ENCODE measurements at places on chromosomes 4 and X.

DNA sequence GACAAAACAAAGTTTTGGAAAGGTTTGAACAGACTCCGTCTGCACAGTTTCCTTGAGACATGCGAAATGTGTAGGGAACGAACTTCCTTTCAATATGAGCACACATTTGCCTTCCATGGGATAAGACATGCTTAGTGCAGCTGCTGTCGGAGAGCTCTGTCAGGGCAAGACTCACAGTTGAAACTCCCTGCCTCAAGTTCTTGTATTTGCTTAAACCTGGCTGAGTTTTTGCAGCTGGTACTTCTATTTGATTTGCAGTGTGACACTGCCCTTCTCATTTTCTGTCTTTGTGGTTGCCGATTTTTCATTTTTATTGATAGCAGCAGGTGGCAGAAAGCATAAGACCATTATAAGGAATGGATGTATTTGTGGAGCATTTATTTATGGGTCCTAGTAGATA is 18.2 kb upstream of the RHOH start:
- DNase-seq, result no peak

GRCh38 chr4:138772366-138772765 is 243.2 kb upstream of the NOCT start:
- DNase-seq, result no peak

- no peak for DNase-seq
Measured at GRCh38 chr4:32427566-32427965, 1707.4 kb downstream of the PCDH7 start.

- no peak for DNase-seq
Measured at GRCh38 chr4:57612279-57612678, 502.1 kb upstream of the IGFBP7 start.

GRCh38 chr4:97238956-97239666 is 904.2 kb downstream of the STPG2 start:
- DNase-seq, result no peak

- DNase-seq, result peak; percentile 50
Measured at GRCh38 chrX:141839856-141840255, 1.7 kb downstream of the MAGEC3 start.

GRCh38 chr4:153706519-153706918 is 22.4 kb downstream of the TLR2 start:
- DNase-seq, result no peak

- DNase-seq, result peak; percentile 30
Measured at GRCh38 chr4:153335665-153336064, 8.8 kb upstream of the MND1 start.

DNA sequence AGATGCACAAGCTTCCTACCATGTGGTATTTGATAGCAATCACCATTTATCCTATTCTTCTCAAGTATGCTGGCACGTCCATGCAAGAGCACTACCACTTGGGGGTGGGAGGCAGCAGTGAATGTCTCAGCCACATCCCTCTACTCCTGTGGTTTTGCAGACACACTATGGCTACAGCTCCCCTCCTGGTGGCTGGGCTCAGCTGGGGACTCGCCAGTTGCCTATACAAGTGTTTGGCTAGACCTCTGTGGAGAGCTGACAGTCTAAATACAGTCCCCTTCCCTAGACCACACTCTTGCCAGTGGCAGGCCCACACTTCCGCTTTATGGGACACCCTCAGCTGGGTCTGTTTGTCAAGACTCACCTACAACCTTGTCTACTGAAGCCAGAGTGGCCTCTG is 53.2 kb downstream of the ADGRA3 start:
- DNase-seq, result no peak

- DNase-seq, result no peak
Measured at GRCh38 chr4:97892592-97893266, 250.5 kb downstream of the STPG2 start.

DNA sequence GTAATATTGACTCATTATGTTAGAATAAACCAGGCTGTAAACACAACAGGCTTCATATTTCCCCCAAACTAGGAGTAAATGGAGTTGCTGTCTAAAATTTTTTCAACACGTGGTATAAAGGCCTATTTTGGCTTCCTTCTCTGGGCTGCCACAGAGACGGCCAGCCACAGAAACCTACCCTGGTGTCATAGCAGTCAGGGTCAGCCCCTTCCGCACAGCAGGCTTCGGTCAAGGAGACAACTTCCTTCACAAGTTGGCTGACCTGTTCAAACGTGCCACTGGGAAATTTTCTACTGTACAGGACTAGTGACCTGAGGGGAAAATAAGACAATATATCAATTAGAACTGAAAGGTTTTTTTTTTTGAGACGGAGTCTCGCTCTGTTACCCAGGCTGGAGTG is 15.8 kb downstream of the GC start:
- DNase-seq, result no peak

- no peak for DNase-seq
Measured at GRCh38 chr4:113884655-113885054, 94.8 kb downstream of the ARSJ start.

- DNase-seq, result no peak
Measured at GRCh38 chrX:123973921-123974320, 12.4 kb downstream of the STAG2 start.

- no peak for DNase-seq
Measured at GRCh38 chr4:80042821-80043220, 30.2 kb downstream of the ANTXR2 start.

- no peak for DNase-seq
Measured at GRCh38 chr4:172892300-172892699, 276.3 kb upstream of the GALNT7 start.

- DNase-seq, result no peak
Measured at GRCh38 chr4:77911842-77912450, 49.3 kb downstream of the MRPL1 start.

DNA sequence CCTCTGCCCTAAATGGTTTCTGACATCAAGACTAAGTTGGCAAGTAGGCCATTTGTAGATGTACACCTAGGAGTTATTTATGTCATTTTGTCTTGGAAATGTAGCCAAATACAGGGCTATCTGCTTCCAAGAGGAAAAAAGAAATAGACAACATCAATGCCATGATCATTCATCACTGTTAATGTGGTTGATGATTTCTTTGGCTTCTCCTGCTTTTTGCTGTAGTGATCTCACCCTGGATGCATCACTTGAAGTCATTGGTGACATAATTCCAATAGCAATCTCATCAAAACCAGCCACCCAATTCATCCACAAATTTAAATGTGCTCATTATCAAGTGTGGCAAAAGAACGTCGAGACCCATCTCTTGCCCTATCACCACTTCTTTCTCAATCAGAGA is 222.6 kb upstream of the PPARGC1A start:
- DNase-seq, result peak; percentile 50

DNA sequence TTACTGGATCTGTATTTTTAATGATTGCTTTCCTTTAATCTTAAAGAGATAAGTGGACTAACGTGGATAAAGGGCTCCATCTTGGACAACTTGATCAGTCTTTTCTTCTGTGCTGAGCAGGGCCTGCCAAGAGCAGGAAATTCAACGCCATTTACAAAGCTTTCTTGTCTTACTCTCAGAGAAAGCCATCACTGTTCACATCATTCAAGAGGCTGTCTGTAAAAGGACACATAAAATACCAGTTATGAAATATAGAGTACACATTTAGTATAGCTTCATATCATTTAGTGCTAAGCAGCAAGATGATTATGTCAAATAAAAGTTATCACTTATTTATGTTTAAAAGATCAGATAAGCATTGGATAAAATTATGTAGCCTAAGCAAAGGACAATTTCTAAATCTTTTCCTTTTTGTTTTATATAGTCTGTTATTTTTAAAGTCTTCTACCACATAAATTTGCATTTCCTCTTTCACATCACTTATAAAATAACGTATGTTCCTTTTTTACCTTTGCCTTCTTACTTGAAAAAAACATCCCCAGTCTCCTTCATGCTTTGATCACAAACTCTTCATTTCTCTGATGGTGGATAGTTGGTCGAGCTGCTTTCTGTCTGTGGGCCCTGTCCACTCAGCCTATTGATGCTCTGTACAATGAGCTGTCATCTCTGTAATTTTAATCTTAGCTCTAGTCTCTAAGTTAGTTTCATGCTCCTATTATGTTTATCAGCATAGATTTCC is 2.1 kb upstream of the CCNG2 start:
- no peak for DNase-seq

DNA sequence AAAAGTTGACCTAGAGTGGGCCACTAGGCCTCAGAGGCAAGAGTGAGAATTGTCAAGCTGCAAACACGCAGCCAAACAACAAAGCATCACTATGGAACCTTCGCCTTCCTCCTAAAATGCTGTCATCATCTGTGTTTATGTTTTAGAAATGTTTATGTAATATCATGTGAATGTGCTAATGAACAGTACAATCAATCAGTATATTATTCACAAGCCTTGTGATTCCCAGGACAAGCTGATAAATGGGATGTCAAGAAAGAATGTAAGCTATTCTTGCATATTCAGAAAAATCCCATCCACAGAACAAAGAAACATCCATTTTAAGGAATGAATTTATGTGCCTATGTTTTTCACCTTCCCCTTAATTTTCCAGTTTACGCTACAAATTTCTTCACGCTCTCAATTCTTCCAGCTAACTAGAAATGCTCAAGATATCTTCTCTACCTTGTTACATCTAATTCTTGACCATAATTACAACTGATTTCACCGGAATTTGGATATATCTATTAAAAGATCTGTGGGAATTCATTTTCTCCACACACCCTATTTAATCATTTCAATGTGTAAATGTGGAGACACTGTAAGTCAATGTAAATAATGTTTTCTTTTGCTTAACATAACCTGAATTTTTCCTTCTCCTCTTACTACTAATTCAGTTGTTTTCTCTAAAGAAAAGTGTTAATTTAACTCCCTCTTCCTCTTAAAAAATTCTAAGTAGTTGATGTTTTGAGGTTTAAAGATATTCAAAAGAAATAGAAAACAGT is 65.5 kb downstream of the LEF1 start:
- DNase-seq, result peak; percentile 14

DNA sequence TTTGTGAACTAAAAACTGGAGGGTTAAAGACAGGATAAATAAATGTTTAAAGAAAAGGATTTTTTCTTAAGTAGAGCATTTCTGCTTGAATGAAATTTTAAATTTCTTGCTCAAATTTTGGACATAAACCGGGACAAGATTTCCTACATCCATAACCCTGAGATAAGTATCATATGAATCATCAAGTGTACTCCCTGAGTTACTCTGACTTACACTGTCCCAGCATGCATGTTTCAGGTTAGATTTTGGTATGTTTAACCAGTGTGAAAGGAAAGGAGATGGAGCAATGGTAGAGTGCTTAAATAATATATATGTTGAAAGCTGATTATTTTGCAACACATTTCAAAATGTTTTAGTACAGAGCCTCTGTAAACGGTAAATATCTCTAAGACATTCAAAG is 175.2 kb downstream of the ADGRL3 start:
- peak; percentile 27 for DNase-seq

DNA sequence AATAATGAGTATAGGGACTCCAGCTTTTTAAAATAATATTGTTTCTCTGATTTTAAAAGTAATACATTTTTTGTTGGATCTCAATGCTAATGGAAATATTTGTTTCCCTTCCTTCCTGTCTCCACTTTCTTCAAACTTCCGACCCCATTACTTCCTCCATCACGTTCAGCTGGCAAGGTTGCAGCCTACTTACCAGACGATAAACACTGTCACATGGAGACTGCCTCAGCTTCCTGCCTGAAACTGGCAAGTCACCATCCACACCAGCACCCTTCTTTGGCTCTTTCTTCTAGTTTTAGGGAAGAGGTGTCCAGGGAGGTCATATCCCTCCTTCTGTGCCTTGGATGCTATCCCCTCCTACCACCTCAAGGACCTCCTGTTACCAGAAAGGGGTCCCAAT is 3.4 kb upstream of the INTU start:
- DNase-seq, result no peak

DNA sequence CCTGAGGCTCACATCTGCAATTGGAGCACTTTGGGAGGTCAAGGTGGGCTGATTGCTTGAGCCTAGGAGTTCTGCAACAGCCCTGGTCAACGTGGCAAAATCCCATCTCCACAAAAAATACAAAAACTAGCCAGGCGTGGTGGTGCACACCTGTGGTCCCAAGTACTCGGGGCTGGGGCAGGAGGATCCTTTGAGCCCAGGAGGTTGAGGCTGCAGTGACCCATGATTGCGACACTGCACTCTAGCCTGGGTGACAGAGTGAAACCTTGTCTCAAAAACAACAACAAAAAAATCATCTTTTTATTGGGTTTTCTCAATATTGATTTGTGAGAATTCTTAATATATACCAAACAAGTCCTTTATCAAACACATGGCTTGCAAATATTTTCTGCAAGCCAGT is 64.9 kb downstream of the ANKRD17 start:
- no peak for DNase-seq

DNA sequence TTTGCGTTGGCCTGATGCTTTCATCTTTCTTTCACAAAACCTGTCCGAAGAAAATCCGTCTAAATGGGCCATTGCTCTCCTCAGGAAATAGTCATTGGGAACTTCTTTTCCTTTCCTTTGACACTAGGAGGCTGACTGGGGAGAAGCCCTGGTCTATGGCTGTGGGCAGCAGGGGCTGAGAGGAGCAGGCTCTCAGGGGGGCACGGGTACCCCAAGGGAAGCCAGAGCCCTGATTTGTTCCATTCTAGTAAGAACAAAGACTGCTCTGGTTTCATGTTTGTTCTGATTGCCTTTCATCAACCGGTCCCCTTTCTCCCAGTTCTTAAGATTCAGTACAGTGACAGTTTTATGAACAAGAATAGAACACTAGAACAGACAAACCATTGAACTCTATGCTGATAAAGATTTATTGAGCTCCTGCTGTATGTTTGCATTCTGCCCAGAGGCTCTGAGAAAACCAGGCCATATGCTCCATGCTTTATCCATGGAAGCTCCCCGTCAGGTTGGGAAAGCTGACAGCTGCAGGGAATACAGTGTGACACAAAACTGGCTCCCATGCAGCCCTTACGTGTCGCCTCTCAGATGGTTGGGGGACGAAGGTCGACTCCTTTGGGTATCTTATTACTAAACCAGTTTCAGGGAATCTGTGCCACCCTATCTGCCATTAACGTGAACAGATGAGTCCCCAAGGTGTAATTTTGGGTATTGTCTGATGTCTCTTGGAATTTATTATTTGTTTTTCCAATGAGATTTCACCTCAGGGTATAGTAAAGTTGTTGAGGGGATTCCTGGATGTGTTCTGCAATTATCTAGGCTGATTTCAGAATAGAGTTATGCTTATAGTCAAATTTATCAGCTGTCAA is 72.4 kb upstream of the MSANTD1 start:
- no peak for DNase-seq

- DNase-seq, result no peak
Measured at GRCh38 chr4:89072921-89073320, 15.9 kb upstream of the FAM13A start.

GRCh38 chr4:117971403-117971802 is 62.9 kb upstream of the NDST3 start:
- DNase-seq, result peak; percentile 28

GRCh38 chr4:179307297-179308136 is 1865.3 kb upstream of the AGA start:
- DNase-seq, result peak; percentile 2

DNA sequence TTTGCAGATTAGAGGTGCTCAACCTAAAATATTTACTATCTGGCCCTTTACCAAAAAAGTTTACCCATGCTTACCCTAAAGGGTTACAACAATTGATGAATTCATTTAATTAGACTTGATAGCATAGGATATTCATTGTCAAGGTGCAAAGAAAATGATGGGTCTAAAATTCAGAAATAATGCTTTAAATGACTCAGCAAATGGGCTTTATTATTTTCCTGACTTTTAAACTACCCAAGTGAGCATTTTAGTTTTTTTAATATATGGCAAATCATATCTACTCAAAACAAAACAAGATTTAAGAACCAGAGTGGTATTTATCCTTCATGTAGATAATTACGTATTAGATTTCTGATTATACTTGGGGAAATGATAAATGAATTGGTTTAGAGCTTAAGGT is 235.8 kb downstream of the DCLK2 start:
- no peak for DNase-seq
